ENCODE measurements at places on chromosomes 16 and 17.

- no peak for DNase-seq
Measured at GRCh38 chr16:29825145-29826044, 5.1 kb downstream of the MVP start.

DNA sequence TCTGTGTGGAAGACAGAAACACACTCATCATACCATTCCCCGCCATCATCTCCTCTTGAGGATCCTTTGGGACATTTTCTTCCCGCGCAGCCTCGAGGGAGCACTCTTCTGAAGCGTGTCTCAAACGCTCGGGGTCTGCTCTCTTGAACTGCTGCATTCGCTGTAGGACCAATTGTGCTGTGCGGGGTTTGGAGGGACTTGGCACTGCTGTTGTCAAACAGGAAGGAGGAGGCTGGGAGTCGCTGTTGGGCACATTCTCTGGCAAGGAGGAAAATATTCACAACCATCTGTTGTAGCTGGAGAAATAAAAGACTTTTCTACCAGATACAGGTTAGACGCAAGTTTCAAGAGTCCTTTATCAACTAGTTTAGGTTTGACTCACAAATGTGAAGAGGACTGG, 5.0 kb downstream of the SLX4 start:
- DNase-seq: no peak

GRCh38 chr16:1543085-1543896, 9.8 kb downstream of the TMEM204 start:
- no peak for DNase-seq

- no peak for DNase-seq
Measured at GRCh38 chr17:56793957-56794356, 39.8 kb downstream of the C17orf67 start.

DNA sequence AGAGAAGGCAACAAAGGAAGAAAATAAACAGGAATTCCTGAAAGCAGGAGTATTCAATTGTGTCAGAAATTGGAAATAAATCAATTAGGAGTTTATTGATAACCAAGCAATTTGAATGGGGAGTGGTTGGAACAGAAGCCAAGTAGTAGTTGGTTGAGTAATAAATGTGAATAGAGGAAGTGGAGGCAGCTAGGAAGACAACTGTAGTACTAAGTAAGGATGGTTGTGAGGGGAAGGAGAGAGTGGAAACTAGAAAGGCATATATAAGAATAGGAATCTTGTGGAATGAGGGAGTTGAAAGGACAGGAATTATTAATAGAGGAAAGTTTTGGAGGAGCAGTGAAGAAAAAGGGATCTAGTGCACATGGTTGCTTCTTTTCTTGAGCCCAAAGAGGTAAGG, 34.4 kb downstream of the NFAT5 start:
- DNase-seq: no peak

DNA sequence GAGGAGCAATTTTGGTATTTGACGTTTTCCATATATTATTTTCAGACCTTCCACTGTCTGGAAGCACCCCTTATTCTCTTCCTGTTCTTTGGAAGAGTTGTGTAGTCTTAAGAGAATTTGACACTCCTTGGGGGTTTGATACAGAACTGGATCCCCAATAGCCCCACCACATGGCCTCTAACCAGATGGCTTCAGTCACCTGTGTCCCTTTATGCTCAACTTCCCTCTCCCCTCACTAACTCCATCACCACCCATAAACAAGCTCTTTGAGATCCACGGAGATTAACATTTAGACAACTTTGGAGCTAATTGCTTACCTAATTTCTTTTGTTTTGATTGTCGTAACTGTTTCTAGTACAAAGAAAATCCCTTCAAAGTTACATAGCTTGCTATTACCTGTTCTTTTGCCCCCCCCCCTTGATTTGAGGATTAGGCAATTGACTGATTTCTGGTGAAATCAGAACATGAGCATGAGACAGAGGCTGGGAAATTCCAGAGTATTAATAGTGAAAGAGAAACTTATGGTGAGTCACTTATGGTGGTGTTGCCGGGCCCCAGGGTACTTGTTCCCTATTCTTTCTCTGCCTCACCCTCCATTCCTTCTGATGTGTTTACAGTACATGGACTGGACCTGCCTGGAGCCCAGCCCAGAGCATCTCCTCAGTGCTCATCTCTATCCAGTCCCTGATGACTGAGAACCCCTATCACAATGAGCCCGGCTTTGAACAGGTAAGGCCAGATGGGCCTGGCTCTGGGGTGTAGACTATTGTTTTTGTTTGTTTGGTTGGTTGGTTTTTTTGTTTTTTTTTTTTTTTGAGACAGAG, 7.5 kb downstream of the UBE2Z start:
- peak; percentile 72 for DNase-seq

DNA sequence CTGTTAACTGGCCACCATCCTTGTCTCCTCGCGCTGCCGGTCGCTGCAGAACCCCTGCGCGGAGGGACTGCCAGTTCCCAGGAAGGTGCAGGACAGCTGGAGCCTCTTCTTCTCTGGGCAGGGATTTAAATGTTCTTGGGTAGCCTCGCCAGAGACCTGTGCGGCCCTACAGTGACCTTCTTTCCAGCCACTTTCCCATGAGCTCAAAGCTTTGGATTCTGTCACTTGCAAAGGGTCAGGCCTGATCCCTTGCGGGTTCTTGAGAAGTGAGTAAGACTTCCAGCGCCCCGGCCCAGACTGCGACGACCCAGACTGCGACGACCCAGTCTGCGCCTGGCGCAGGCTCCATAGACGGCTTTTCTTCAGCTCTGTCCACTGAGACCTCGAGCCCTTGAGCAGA, 1.4 kb upstream of the SLFN5 start:
- no peak for DNase-seq

DNA sequence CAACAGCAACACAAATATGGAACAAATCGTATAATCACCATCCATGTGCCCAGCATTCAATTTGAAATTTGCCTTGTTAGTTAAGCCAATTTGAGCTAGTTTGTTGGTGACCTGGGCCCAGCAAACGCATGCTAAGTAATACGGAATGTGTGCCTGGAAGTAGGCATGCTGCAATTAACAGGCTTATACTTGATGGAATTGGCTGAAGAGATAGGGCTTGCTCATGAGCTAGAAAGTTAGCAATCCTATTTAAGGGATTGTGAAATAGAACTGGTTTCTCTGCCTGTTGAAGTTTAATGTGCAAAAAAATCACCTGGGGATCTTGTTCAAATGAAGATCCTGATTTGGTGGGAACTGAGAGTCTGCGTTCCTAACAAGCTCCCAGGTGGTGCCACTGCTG, 8.5 kb upstream of the LPO start:
- DNase-seq: no peak

DNA sequence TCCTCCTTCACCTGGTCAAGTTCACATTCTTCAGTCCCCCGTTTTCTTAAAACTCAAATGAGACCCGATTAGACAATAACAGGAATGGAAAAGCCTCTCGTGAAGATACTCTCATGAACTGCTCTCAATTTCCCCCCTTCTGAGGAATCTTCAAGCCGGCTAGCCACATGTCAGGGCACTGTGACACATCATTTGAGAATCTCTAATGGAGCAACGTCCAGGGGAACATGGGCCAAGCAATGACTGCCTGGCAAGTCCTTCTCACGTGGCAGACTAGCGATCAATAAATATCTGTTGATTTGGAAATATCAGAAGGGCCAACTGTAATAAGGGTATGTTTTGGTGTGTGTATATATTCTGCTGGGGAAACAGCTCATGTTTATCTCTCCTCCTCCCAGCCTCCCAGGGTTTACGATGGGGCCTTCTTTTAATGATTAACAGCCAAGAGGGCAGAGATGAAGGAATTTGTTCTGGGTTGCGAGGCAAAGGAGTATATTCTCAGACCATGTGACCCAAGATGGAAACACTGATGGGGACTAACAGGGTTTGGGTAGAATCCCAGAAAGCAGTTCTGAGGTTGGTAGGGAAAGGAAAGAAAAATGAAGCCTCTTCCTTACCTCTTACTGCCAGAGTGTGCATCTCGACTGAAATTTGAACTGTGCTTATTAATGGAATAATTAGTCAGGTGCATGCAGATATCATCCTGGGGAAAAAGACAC, 21.4 kb downstream of the TTLL6 start:
- peak; percentile 42 for DNase-seq

- no peak for DNase-seq
Measured at GRCh38 chr16:21622545-21622944, 23.2 kb downstream of the METTL9 start.

GRCh38 chr17:11324846-11325420, 83.9 kb downstream of the SHISA6 start:
- DNase-seq: no peak

- DNase-seq: no peak
Measured at GRCh38 chr17:81043725-81044427, 8.9 kb downstream of the BAIAP2 start.

- no peak for DNase-seq
Measured at GRCh38 chr17:3529817-3530741, 27.5 kb downstream of the TRPV3 start.

DNA sequence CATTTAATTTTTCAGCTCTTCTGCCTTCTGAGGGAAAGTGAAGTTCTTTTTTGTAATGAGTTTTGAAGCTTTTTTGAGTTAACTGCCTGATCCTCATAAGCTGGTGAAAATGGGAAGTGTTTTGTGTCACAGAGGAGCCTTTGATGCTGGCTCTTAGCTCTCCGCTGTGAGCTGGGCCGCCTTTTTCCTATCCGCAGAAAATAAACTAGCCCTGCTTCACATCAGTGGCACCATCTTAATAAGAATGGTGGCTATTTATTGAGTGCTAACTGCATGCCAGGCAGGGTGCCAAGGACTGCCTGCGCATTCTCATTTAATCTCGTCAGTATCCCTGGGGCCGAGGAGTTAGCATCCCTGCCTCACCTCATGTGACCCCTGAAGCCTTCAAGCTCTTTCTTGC, 309.0 kb downstream of the CPPED1 start:
- no peak for DNase-seq

GRCh38 chr16:56643080-56643778, 4.8 kb downstream of the MT1A start:
- no peak for DNase-seq

- DNase-seq: no peak
Measured at GRCh38 chr17:69031839-69032238, 28.9 kb downstream of the ABCA9 start.

GRCh38 chr17:53721101-53721500, 101.6 kb upstream of the KIF2B start:
- DNase-seq: no peak

DNA sequence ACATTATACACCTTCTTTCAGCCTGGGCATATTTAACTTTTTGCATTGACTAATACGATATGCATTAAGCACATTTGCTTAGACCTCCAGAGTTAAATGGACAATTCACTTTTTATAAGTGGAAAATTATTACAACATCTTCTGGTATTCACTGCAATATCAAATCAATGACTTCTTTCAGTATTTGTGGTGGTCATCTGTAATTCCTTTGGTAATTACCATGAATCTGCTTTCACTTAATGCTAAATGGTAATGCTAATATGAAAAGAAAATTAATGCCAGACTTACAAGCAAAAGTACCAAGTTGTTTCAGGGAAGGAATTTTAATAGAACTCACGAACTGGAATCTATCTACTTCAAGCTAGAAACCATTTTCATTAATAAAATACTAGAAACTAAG, 6.4 kb downstream of the GPATCH8 start:
- DNase-seq: no peak

DNA sequence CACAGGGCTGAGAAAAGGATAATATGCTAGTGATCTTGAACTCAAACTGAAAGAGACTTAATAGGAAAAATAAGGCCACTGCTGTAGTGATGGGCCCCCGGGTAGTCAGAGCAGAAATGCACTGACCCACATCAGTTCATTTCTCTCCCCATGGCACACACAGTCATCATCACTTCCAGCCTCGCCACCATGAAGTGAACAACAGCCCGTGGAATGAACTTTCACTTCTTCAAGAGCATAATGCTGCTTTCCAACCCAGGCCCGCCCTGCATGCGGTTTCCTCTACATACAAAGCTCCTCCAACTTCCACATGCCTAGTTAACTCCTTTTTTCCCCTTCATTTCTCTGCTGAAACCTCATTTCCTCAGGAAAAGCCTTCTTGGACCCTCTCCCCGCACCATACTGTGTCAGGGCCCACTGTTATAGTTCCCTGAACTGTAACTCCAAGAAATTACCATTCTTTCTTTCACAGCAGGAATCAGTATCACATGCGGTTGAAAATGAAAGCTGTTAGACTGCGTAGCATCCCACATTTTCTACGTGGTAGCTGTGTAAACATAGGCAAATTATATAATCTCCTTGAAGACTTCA, 65.8 kb upstream of the SMIM36 start:
- DNase-seq: no peak

DNA sequence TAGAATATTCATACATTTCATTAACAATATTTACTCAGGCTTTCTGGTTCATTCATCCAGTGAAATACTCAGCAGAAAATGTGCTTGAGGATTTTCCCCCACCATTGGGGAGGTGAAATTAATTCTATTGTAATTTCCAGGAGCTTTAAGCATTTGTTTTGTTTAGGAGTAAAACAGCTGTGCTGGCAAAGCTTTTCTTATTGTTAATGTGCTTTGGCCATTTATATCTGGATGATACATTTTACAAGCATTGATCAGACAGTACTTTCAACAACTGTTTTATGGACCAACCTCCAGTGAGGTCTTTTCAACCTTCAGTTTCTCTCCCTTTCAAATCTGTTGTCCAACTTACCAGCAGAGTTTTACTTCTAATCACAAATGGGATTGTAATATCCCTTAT, 672.4 kb downstream of the CDH11 start:
- DNase-seq: no peak

DNA sequence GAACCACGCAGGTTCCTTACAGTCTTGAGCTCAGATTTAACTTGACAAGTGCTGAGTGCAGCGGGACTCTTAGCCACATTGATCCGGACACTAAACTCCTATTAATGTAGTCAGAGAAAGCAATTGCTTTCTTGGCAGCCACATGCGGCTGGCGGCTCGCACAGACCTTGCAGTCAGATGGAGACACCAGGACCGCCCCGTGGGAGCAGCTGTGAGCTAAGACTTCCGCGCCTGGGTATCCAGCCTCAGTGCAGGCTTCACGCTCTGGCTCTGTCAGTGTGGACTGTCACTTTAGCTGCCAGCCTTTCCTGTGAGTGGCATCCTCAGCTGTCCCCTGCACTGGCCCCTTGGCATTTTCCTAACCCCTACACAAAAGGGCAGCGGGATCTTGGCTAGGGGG, 80.9 kb upstream of the NLRP1 start:
- no peak for DNase-seq

DNA sequence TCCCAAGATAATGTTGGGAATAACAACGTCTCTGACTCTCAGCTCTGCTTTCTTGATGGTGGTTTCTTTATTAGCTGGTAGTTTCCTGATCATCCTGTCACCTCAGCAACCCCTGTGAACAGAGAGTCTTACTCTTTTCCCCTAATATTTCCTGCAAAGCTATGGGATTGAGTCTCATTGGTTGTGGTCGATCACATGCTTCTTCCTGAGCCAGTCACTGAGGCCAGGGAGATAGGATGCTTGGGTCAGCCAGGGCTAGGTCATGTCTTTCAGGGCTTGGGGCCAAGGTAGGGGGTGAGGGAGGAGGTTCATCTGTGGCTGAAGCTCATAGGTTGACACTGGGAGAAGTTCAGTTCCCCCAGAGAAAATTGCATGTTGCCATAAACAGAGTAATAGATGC, 114.3 kb downstream of the ABCC1 start:
- DNase-seq: no peak

GRCh38 chr17:79776376-79777119, 1.4 kb upstream of the CBX2 start:
- DNase-seq: no peak
